COR-L47 (cell line): ENCODE measurements at places on chromosomes 1 and 21.

GRCh38 chr1:25648681-25649440 is 32.3 kb downstream of the MAN1C1 start:
- DNase-seq = no peak

- DNase-seq = no peak
These were observed 49.0 kb downstream of the TOR1AIP2 start for GRCh38 chr1:179828554-179829110.

GRCh38 chr1:145706086-145706664 is 993 bp downstream of the PDZK1 start:
- no peak for DNase-seq

DNA sequence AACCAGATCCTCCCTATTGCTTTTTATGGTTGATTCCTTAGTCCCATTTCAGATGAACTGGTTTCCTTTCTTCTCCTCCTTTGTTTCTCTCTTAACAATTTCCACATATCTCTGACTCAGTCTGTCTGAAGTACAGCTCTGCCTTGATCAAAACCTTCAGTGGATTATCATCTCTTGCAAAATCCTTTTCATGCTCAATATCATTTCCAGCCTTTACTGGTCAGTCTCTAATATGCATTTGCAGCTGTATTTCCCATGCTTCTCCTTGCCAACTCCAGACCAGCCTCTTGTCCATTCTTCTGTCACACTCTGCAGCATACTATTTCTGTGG is 72.2 kb downstream of the SNX7 start:
- DNase-seq = no peak

- no peak for DNase-seq
These were observed 39.5 kb downstream of the EPHB2 start for GRCh38 chr1:22749919-22750684.

DNA sequence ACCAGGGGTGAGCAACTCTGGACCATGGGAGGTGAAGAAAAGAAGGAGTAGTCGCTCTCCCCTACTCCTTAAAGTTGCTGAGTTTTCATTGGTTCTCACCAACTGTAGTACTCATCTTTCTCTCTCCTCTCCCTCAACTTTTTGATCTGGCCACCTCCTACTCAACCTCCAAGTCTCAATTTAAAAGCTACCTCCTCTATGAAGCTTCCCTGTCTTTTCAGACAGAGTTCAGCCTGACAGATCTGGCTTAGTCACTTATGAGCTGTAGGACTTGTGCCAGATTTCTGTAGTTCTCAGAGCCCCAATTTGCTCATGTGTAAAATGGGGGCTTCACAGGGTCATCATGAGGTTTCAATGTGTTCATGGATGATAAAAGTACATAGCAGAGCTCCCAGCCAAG is 34.5 kb upstream of the HTR1D start:
- no peak for DNase-seq
